ENCODE measurements at places on chromosomes 11 and 22.

DNA sequence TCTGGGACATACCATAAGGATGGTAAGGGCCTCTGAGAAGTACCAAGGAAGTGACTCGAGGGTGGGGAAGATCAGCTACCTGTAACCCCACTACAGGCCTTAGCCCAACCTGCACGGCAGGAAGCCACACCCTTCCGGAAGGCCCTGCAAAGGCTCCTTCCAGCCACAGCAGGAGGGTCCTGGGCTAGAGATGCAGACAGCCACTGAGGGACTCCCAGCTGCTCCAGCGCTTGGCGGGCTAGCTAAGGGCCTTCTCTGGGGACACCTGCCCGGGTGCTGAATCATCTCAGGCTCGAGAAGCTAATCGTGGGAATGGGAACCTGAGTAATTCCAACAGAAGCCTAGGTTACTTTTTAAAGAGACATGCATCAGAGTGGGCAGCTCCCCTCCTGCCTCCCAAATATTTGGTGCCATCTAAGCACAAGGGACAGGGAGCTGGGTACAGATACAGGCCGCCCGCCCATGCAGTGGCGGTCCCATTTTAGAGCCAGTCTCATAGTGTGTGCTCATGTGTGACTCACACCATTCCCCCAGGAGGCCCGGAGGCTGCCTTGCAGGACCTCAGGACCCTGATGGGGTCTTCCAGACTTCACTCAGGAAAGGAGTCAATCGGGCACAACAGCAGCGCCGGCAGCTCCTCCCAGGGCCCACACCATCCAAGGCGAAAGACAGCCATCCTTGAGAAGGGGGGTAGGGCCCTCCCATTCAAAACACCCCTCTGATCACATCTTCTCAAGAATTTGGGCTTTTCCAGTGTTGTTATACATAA is 8.0 kb downstream of the MYH9 start:
- no peak for DNase-seq

DNA sequence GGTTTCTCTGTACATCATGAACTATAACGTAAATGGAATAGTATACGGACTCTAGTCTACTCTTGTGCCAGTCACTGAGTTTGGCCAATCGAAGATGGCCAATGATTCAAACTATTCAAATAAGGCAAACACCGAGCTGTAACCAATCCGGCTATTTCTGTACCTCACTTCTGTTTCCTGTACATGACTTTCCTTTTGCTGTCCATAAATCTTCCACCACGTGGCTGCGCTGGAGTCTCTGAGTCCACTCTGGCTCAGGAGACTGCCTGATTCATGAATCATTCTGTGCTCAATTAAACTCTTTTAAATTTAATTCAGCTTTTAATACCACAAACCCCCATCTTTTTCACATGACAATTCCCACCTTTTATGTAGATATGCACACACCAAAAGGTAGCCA is 1.5 kb upstream of the JAML start:
- no peak for DNase-seq

GRCh38 chr11:68050371-68050841 is 11.6 kb downstream of the TCIRG1 start:
- no peak for DNase-seq

- no peak for DNase-seq
These were observed 21.3 kb downstream of the ST14 start for GRCh38 chr11:130180896-130181294.

GRCh38 chr22:24146194-24146616 is 35.1 kb upstream of the SUSD2 start:
- DNase-seq = no peak

DNA sequence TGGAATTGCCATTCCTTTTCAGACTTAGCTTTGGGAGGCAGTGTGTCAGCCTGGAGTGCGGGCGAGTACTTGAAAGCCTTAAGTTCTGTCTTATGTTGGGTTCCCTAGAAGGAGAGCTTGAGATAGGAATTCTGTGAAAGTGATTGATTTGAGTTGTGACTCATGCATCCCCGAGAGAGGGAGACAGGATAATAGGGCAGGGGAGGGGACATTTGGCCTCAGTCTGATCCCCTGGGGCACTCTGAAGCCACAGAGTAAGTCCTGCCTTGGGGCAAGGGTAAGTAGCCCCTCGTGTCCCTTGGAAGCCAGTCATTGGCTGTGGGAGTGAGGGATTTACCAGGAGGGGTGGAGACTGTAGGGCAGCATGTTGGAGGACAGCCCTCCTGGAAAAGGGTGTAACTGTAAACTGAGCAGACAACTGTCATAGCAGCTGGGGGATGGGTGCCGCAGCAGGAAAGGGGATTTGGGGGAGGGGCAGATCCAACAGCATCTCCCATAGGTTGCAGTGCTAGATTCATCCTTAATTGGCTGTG is 44.0 kb downstream of the KIAA1671 start:
- no peak for DNase-seq

- DNase-seq = no peak
These were observed 221.4 kb downstream of the BLID start for GRCh38 chr11:121894581-121894980.

DNA sequence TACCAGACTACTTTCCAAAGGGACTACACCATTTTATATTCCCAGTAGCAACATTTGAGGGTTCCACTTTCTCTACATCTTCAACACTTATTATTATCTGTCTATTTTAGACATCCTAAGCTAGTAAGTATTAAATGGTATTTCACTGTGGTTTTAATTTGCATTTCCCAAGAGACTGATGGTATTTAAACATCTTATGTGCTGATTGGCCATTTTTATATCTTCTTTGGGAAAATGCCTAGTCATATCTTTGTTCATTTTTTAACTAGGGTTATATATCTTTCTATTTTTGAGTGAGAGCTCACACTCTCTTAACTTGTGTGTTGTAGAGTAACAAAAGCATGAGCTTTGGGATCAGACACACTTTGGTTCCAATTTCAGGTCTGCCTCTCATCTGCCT is 73.7 kb downstream of the PRCP start:
- no peak for DNase-seq

DNA sequence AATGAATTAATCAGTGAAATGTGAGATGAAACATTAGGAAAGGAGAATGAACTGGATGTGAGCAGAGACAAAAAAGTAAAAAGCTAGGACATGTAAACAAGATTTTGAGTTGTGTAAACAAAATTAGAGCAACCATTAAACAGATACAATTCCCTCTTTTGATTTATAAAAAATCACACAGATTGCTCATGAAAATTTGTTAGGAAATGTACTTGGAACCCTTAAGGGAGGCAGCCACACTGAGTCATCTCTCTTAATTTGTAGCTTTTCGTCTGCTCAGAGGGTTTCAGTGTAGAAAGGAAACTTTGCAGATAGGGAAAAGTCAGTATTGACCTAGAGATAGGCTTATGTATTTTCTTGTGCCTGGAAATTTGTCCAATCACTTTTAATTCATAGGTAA is 49.6 kb upstream of the ME3 start:
- DNase-seq = no peak

- no peak for DNase-seq
These were observed 74.3 kb downstream of the ACER3 start for GRCh38 chr11:76935042-76935441.
